ENCODE measurements at places on chromosomes 16 and 17.

DNA sequence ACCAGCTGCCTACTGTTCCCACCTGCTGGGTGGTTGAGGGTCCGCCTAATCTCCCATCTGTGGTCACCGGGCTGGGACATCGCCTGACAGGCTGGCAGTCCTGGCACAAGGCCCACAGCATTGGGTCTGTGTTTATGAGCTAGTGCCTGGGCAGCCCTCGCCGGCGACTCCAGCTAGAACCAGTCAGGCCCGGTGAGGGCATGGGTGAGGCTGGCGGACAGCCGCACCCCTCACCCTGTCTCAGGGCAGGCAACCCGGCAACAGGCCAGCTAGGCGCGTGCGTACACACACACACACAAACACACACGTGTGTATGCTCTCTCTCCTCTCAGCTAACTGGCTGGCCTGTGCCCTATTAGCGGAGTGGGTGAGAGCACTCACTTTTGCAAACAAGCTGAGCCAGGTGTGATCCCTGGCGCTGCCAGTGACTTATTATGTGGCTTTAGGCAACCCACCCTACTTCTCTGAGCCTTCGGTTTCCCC is 10.4 kb downstream of the HSD11B2 start:
- peak; percentile 85 for DNase-seq

DNA sequence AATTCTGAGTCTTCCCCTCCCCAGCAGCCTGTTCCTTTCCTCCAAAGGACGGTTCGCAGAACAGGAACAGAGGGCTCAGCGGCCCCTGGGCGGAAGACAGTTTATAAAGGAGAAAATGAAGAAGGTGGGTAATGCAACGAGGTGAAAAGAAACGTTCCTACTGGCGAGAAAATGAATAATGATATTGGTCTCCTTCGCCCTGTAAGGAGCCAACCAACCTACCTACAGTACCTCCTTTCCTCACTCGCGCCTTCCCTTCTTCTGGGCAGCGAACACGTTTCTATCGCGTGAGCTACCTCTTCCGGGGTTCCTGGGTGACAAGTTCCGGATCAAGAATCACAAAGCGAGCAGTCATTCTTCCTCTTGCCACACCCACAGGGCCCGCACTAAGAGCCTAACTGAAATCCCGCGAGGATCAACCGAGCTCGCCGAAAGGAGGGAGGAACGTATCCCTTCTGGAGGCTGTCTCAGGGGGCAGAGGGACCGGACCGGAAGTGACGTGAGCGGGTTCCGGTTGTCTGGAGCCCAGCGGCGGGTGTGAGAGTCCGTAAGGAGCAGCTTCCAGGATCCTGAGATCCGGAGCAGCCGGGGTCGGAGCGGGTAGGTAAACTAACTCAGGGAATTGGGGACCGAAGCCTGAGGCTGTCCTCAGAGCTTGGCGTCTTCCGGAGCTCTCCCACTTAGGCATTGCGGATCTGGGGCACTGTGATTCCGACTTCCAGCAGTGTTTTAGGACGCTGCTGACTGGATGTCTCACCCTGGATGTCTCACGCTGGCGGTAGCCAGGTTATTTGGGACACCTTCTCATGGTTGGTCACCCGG is at the start of the genes PTRH2 and VMP1:
PTRH2 (minus strand) TSS at position 282 of the 822 bp plus-strand sequence. CDS start 9,452 bp downstream, outside the sequence.
VMP1 (plus strand) TSS at position 506 of the 822 bp plus-strand sequence. CDS start 23,793 bp downstream, outside the sequence.
- peak; percentile 99 for DNase-seq

DNA sequence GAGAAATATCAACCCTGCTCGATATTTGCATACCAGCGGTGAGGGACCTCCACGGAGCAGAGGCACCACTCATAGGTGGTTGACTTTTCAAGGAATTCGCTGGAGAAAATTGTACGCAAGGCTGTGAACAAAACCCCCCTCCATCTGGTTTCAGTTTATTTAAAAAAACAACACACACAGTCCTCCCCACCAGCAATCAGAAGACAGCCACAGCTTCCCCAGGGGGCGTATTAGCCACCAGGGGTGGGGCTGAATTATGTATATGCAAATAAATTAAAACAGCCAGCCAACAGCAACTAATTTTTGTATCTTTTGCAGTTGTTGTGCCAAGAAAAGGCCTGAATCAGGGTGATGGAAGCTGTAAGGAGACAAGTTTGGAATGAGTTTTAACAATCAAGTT is 5.9 kb upstream of the HSD11B2 start:
- no peak for DNase-seq

DNA sequence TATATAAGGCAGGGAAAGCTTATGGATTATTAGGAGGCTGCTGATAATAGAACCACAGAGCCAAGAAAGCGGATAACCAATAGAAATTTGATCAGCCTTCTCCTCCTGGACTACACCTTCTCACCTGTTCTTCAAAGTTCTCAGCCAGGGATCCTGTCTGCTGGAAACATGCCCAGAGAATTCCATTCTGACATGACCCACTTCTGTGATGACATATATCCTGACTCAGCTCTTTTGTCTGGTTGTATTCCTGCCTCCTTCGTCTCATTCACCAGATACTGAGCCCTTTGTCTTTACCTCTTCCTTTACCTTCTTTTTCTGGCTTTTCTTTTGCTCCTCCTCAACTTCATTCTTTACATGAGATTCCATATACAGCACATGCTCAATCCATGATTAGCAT is 576.1 kb downstream of the CDH11 start:
- no peak for DNase-seq

DNA sequence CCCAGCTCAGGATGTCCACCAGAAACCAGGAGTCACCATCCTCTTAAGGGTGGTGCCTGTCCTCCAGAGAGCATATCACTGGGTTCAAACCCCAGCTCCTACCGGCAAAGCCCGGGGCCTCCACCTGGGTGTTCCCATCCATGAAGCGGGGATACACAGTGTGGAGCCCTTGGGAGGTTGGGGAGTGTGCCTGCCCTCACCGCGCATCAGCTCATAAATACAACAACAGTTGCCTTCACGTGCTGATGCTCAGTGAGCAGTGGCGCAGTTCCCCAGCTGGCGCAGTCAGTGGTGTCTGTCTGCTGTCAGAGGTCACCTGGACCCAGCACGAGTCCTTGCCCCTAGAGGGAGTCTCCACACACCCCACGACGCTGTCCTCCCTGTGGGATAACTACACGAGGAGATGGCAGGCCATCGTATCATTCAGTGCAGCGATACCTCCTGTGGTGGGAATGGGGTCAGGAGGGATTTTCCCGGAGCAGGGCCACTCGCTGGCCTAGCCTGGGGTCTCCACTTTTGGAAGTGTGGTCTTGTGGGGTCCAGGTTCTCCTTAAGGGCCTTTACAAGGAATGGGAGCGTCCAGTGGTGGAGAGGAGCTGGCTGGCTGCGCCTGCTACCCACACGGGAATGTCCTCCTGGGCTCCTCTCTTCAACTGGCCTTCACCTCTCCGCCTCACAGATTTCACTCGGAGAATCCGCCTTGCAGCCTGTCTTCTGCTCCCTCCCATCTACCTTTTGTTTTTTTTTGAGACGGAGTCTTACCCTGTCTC is 2.3 kb upstream of the ELOB start:
- no peak for DNase-seq

- no peak for DNase-seq
These were observed 253.6 kb downstream of the ZFHX3 start for GRCh38 chr16:72794319-72794718.

GRCh38 chr17:57011491-57012015 is 33.6 kb downstream of the SCPEP1 start:
- DNase-seq = no peak

All from NCI-H2171 (cell line).